Activated naive CD4-positive, alpha-beta T cell treated with anti-CD3 and anti-CD28 coated beads, Interleukin-2, amount 50 U/mL, for 16 hours (primary cell): ENCODE measurements at places on chromosomes 12 and 14.

DNA sequence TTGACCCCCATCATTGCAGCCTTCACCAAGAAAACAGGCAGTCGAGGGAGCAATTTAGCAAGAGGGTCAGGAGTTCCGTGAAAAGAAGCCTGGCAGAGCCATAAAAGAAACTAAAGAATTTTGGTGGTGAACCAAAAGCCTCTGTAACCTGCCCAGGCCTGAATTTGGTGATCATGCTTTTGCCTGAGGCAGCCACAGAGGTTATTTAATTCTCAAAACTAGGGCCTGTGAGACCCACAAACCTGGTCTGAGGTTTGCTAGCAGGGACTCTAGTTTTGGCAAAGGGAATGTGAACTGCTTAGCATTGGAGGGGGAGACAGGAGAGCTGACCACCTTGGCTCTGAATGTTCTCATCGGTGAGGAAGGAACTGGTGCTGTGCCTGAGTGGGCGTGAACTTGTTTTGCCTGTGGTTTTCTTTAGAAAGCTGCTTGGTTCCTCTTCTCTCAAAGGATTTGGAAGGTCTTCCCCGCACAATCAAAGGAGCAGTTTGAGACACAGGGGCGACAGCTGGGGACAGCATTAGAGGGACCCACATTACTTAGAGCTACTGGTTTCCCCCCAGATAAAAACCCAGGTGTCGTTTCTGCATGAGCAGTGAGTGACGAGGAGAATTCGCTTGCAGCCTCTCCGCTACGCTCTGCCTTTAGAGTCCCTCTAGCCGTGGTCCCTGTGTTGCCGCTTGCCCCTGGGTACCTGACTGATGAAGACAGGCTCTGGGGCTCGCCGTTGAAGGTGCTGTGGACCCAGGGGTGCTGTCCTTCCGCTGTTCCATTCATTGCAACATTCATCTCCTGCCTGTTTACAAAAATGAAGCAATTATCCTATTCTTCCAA is 12.6 kb upstream of the WNT5B start:
- DNase-seq, result no peak

DNA sequence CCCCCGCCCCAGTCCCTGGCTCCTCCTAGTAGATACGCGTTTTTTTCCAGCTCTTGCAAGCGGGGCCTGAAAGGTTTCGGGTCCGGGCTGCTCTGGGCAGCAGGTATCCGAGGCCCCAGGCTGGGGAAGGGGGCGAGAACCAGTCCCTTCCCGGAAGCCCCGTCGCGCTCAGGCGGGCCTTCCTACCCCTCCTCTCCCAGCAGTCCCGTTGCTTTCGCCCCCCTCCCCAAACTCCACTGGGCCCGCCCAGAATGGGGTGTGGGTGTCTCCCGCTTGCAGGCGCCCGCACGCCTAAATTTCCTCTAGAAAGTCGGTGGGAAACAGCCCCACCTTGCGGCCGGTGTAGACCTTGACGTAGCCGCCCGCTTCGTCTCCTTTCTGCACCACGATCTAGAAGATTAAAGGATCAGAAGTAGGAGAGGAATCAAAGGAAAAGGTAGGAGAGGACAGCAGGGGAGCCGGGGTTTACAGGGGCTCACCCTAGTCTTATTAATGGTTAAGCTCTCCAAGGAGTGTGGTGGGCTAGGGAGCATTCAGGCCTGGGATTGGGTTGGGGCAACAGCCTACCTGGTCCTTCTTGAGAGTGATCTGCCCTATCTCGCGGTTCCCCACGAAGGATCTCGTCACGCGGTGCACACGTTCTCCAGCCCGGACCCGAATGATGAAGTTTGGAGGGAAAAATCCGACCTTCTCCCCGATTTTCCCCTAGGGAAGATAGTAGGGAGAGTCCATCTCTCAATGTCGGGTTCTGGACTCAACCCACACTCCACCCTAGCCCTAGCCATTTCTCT is 7.3 kb downstream of the STAC3 start:
- DNase-seq, result peak; percentile 84

DNA sequence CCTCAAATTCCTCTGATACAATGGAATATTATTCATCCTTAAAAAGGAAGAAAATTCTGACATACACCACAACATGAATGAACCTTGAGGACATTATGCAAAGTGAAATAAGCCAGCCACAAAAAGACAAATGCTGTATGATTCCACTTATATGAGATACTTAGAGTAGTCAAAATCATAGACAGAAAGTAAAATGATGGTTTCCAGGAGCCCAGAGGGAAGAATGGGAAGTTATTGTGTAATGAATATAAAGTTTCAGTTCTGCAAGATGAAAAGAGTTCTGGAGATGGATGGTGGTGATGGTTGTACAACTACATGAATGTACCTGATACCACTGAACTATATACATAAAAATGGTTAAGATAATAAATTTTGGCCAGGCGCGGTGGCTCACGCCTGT is 18.3 kb downstream of the VWF start:
- DNase-seq, result no peak

GRCh38 chr14:71169861-71170260 is 262.6 kb downstream of the PCNX1 start:
- no peak for DNase-seq

GRCh38 chr14:80705241-80705980 is 236.1 kb downstream of the CEP128 start:
- DNase-seq, result no peak

- no peak for DNase-seq
Observed at GRCh38 chr12:86852451-86852850, 596.3 kb upstream of the MGAT4C start.

DNA sequence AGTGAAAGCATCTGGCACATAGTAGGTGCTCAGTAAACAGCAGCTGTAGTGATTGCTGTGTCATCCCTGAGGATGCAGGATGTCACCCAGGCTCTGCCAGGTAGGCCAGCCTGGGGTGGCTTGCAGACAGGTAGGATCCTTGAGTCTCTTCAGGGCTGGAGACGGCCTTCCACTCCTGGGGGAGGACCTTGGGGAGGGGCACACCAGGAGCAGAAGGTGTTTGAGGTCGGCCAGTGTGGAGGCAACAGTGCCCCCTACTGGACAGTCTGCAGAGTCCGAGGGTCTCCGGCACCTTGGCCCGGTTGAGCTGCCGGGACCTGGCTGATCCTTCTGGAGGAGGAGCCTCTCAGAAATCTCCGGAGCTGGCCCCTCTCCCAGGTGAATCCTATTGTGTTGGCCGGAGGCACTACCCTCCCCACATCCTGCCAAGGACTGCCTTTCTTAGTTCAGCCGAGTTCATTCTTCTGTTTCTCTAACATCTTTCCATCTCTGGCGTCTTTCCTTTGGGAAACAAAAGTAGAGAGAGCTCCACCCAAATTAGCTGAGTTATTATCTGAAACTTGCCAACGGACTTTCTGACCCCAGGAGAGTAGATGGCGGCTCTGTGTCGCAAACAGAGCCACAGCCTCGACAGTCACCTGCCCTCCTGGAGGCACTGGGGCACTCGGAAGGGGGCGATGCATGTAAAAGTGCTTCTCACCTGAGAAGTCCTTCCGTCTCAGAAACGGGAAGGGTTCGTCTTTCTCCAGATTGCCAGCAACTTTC is 41.8 kb upstream of the CLMN start:
- DNase-seq, result peak; percentile 27

DNA sequence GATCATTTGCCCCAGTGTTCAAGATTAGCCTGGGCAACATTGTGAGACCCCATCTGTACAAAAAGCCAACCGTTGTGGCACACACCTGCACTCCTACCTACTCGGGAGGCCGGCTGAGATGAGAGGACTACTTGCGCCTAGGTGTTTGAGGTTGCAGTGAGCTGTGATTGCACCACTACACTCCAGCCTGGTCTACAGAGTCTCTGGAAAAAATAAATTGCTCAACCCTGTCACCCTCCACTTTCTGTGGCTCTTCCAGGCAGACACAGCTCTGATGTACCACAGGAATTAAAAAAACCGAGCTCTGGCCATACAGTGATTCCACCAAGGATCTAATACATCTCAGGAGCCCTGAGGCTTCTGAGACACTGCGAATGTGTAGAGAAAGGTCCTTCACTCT is 14.4 kb downstream of the TIMELESS start:
- DNase-seq, result no peak

- DNase-seq, result no peak
Observed at GRCh38 chr14:89349171-89350008, 67.6 kb downstream of the FOXN3 start.

DNA sequence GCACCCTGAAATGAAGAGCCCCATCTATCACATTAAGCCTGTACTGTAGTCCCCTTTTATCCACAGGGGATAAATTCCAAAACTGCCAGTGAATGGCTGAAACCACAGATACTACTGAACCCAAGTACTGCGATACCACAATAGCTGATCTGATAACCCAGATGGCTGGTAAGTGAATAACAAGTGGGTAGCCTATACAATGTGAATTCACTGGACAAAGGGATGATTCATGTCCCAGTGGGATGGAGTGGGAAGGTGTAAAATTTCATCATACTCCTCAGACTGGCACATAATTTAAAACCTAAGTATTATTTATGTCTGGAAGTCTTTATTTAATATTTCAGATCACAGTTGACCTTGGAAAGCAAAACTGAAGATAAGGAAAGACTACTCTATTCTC is 201.3 kb downstream of the GPHN start:
- DNase-seq, result no peak

- DNase-seq, result no peak
Observed at GRCh38 chr12:77736219-77736965, 94.3 kb upstream of the NAV3 start.
